ENCODE measurements at places on chromosomes 4 and X.

DNA sequence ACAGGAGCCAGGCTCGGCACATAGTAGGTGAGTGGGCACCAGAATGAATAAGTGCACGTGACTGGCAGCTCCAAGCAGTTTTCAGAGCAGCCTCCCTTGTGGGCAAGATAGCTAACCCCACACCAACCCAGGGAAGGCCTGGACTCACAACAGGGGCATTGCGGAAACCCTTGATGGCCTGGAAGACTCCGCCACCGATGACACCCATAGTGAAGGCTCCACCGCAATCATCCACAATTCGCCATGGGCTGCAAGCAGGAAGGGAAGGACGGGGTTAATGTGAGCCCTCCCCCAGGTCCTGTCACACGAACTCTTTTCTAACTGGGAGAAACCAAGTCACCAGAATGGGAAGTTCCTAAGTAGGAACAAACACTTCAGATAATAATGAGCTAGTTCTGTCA, 957 bp downstream of the TIMM17B start:
- no peak for DNase-seq

DNA sequence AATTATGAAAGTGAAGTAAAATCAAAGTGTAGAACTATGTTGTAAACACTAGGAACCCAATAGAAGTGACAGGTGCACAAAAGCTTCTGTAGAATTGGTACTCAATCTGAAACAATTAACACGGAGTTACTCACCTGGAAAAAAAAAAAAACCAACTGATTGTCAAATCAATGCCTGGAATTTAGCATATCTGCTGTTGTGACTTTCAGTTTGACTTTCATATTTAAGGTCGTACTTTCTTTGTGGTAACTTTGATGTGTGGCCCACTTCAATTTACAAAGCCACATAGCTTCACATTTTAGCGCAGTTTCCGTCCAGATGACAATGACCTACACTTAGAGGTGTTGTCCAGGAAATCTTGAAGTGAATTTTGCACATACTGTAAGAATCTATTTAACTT, 1124.9 kb downstream of the STIM2 start:
- DNase-seq: no peak

- DNase-seq: no peak
Measured at GRCh38 chr4:71008196-71008595, 14.7 kb downstream of the DCK start.

- no peak for DNase-seq
Measured at GRCh38 chrX:144327495-144327894, 443.6 kb downstream of the UBE2NL start.

DNA sequence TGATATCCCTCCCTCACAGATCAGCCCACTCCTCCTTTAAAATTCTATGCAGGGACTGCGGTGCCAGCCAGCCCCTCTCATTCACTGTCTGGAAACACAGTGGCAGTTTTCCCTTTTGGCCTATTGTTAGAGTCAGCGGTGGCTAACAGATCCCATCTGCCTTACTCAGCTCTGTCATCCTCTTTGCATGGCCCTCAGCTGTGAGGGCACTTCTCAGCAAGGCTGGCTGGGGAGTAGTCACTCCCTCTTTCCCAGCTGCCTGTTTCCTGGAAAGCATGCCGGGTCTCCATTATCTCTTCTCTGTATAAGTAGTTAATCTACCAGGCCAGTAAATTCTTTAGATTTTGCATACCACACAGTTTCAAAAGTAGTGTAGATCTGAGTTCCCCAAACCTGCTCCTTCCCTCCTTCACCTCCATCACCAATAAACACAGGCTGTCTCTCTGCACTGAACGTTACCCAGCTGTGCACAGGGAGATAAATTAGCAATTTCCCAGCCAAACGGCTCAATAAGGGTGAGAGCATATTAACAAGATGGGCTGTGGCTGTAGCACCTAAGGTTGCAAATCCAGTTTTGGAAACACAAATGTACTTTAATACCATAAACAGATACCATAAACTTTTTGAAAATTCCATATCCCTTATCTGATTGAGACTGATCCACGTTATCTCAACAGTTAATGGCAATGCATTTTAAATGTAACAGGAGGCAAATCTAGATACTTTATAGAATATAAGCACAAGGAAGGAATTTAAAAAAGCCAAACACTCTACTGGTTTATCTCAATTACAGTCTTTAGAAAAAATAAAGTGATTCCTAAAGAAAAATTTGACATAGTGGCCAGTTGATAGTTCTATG, 229.3 kb downstream of the ANKRD50 start:
- peak; percentile 16 for DNase-seq

- DNase-seq: no peak
Measured at GRCh38 chr4:106401157-106401556, 32.6 kb upstream of the GIMD1 start.

DNA sequence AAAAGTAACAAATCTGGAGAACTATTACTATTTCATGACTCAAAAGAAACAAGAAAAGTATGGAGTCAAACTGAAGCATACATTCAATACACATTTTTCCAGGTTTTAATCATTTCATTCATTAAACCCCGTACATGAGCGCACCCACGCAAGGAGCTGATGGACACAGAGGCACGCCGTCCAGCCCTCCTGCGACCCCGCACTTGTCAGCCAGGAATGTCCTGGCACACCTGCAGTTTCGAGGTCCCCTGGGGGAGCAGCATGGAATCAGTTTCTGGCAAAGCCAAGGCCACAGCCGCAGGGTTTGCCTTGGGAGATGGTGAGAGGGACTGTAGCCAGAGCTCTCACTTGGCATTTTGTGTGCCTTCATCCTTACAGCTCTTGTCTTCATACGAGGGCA, 12.8 kb upstream of the SLC2A9 start:
- DNase-seq: no peak

Data from SHP77 treated with DMSO at 0.1 percent for 48 hours (cell line).